ENCODE measurements at places on chromosomes 16 and 17.

DNA sequence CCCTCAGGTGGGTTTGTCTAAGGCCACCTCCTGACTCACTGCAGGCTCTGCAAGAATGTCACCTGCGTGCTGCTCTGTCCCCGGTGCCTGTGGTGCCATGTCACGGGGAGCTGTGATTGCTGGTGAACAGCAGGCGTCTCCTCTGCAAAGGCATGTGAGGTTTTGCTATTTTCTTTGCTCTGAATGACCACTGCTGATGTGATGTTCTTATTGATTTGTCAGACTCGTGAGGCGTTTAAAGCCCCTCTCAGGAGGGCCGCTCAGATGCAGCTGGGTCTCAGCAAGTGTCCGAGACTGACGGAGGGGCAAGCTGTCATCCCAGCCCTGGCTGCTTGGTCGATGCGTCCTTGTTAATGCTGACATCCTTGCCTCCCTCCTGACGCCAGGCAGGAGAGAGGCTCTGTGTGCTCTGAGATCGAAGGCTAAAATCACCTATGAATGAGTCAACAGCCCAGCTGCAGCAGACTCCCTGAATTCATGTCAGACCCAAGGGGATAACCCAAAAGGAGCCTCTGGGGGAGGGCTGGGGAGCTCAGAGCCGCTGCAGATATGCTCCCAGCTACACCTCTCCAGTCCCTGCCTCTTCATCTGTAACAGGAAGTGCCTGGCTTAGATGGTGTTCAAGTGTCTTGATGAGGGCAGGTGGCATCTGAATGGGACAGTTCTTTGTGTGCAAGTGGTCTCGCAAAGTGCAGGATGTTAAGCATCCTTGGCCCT, 11.8 kb upstream of the PEMT start:
- no peak for ATAC-seq

GRCh38 chr17:16934133-16934795, 37.7 kb downstream of the TNFRSF13B start:
- ATAC-seq: no peak

DNA sequence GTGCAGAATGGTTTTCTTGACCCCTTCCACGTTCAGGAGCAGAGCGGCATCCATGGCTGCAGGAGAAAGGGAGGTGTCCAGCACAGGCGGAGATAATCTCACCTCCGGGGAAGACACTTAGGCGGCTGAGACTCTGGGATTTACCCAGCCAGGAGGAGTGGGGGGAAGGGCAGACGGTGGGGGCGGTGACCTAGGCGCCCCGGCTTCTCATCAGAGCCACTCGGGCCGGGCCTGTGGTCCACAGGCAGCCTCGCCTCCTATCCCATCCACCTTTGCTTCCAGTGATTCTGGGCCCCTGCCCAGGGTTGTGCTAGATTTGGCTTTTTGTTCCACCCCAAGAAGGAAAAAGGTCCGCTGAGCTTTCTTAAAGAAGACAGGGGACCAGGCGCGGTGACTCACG, at the start of gene AIPL1:
AIPL1 (minus strand) TSS at position 71 of the 400 bp plus-strand sequence; CDS start at position 54, 17 bp downstream.
- no peak for ATAC-seq

GRCh38 chr17:8234361-8235270, 13.2 kb downstream of the CTC1 start:
- ATAC-seq: no peak

- no peak for ATAC-seq
These were observed 8.5 kb downstream of the SGF29 start for GRCh38 chr16:28562199-28562598.

DNA sequence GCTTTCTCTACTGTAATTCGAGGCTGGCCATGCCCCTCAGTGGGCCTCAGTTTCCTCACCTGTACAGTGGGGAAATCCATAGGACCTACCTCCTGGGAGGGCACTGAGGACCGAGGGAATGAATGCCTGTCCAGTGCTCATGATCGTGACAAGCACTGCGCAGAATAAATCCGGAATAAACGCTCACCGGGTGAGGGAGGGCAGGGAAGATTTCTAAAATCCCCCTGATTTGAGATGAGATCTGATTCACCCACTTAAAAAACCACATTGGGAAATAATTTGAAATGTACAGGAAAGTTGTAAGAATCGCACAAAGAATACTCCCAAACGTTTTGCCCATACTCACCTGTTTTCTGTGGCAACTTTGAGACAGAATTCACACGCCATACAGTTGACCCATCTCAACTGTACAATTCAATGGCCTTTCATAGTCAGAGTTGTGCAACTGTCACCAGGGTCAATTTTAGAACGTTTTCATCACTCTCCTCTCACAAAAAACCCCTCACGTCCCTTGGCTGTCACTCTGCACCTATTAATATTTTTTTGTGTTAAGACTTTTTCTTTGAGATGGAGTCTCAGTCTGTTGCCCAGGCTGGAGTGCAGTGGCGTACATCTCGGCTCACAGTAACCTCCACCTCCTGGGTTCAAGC, 49.8 kb downstream of the IRF8 start:
- no peak for ATAC-seq

GRCh38 chr17:62650587-62650986, 23.1 kb downstream of the MRC2 start:
- no peak for ATAC-seq

- no peak for ATAC-seq
These were observed 12.7 kb downstream of the TERF2IP start for GRCh38 chr16:75660321-75660720.

GRCh38 chr17:78821961-78822360, 18.7 kb downstream of the USP36 start:
- no peak for ATAC-seq

DNA sequence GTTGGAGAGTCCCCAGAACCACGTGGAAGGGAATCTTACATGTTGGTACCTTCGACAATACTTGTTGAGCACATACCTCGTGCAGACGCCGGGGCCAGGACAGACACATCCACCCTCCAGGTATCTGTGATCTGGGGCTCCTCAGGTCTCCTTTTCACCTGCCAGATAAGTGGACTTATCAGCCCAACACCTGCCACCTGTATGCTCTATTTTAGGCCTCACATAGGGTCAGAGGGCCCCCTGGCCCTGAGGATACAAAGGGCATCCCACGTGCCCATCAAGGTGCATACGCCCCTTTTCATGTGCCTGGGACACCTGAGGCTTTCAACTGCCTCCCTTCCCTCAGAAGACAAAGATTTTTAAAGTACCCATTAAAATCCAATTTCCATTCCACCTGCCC, 212.7 kb downstream of the MRTFB start:
- ATAC-seq: no peak

GRCh38 chr17:2384439-2385127, 16.3 kb downstream of the MNT start:
- ATAC-seq: peak; percentile 32

DNA sequence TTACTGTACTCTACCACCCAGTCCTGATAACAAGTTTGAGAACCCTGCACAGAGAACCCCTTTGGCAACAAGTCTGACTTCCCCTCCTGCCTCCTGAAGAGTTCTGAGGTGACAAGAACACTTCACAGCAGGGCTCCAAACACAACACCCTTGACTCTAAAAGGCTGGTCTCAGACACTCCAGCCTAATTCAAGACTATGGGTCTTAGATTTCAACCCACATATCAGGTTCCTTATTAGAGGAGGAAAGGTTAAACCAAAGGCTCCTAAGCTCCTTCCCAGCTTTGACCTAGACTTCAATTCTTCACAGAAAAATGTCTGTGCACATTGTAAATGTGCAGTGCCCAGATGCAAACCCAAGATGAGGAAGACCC, 23.0 kb downstream of the RANBP10 start:
- ATAC-seq: no peak

- no peak for ATAC-seq
These were observed 5.9 kb downstream of the ZNF205 start for GRCh38 chr16:3118204-3118790.

GRCh38 chr16:81006211-81006812, 373 bp downstream of the CMC2 start:
- ATAC-seq: peak; percentile 32

GRCh38 chr17:7220593-7221277, 997 bp downstream of the ACADVL start:
- peak; percentile 7 for ATAC-seq

GRCh38 chr16:53053967-53054669, 673 bp upstream of the CHD9 start:
- ATAC-seq: peak; percentile 11

DNA sequence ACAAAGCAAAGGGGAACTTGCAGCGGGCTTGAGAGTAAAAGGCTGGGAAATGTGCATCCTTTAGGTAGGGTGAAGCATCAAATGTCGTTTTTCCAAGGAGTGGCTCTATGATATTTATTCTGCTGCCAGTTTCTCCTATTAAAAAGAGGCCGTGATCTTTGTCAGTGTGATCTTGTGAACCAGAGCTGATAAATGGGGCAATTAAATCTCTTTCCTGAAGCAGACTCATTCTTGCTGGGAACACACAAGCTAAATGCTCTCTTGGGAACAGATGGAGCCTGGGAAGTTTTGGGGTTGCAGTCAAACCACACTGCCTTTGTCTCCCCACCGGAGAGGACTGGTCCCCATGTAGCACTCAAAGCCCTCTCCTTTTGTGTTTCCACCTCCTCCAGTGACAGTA, 408.9 kb downstream of the GRIN2A start:
- ATAC-seq: peak; percentile 77

DNA sequence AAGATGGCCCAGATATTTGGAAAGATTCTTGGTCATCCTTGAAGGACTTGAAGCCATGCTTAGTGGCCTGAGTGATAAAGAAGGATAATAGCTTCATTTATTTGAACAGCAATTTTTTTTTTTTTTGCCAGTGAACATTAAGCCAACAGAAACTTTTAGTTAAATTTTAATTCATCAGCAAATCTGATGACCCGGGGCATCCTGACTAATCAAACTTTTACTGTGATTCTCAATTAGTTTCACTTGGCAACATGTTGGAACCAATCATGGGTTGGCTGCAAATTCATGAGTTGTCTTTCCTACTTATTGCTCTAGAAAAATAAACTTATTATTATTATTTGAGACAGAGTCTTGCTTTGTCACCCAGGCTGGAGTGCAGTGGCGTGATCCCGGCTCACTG, 74.4 kb downstream of the SHISA9 start:
- no peak for ATAC-seq

DNA sequence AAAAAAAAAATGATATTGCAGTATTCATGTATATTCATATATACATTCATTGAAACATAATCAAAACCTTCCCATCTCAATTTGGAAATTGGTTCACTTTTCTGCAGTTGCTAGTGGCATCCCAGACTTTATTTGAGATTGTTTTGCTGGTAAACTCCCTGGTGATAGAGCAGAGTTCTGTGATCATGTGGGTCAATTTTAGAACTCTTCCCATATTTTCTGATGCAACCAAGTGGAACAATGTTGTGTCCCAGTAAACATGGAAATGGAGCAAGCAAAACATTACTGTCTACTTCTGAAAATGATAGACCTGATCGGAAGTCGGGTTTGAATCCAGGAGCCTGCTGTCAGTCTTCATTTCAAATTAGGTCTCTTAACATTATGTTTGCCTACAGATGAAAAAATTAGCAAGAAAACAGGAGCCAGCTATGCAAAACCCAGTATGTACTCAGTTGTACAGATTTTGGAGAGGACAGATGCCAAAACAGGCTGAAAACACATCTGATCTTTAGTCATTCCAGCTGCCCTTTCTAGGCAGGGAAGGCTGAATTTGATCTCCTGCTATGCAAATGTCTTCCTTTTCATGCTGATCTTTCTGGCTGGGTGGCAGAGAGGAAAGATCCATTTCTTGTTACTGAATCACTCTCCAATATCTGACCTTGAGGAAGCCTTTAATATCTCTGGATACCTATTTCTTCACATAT, 786.6 kb upstream of the SOX9 start:
- peak; percentile 89 for ATAC-seq

DNA sequence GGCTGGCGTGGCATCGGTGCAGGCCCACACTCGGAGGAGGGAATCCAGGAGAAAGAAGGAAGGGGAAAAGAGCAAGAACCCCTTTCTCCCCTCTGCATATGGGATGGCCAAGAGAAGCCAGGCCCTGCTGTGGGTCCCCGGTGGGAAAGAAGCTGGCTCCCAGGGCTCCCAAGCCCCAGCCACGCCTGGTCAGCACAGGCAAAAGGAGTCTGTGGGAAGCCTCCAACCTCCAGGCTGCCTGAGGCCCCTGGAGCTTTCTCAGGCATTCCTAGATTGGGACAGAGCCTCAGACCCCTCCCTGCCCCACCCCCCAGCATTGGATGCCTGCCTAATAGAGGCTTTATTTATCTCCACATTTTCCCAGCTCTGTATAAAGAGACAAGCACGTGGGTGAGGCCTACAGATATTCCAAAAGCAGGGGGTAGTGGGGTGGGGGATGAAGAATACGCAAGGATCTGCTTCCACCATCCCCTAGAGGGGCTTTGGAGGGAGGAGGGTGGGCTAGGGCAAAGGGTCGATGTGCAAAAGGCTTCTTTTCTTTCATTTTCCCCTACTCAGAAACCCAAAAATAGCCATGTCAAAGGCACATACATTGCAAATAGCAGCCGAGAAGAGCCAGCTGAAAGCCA, 56.4 kb downstream of the MPRIP start:
- ATAC-seq: peak; percentile 65

- no peak for ATAC-seq
These were observed 4.3 kb downstream of the BANP start for GRCh38 chr16:87955302-87956097.

DNA sequence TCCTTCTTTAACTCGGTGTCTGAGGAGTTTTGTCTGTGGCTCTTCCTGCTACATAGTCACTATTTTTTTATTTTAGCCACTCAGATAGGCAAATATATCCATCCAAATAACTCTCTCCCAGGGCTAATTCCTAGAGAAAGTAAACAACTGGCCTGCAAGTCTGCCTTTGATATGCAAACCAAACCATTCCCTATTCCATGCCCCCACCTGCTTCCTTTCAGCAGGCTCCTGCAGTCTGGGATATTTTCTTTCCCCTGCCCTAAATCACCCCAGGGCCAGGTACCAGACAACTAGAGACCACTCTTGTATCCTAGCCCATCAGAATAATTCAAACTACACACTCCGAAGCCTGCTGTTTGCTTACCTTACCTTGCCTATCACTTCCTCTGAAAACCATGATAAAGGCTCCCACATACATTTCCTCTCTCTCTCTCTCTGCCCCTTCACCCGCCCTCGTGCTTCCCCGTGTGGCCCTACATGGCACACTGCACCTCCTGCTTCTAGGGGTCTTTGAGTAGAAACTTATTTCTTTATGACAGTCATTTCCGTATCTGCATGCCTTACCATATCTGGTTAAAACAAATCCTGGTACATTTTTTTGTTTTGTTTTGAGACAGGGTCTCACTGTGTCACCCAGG, 8.3 kb downstream of the CD300H start:
- no peak for ATAC-seq

- ATAC-seq: no peak
These were observed 1.6 kb downstream of the BAHCC1 start for GRCh38 chr17:81396722-81397313.

DNA sequence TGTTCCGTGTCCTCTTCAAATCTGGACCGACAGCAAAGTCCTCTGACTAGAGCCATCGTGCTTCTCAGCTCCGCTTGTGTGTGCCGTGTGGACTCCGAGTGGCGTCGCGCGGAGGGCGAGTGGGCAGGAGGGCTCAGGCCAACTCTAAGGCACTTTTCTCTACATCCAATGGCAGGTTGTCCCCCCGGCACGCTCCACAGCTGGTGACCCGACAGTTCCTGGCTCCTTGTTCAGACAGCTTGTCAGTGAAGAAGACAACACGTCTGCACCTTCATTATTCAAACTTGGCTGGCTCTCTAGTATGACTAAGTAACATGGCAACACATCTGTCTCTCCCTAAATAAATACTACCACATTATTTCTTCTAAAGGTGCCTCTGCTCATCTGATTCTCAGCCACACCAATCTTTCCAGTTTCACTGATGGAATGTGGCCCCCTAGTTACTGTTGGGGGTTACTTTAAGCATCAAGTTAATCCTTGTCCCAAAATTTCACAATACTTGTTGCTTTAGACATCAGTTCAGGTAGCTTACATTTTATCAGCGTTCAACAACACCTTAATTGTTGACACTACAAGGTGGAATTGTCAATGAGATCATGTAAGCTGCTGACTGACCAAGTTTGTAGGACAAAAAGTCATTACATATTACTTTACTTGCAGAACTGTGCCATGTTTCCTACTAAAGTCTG, 15.4 kb downstream of the COG1 start:
- no peak for ATAC-seq

All from motor neuron (in vitro differentiated cells).